Endothelial cell (in vitro differentiated cells): ENCODE measurements at places on chromosomes 7 and 10.

GRCh38 chr10:8073691-8074416 lies 19.4 kb downstream of the GATA3 start:
- no peak for DNase-seq

DNA sequence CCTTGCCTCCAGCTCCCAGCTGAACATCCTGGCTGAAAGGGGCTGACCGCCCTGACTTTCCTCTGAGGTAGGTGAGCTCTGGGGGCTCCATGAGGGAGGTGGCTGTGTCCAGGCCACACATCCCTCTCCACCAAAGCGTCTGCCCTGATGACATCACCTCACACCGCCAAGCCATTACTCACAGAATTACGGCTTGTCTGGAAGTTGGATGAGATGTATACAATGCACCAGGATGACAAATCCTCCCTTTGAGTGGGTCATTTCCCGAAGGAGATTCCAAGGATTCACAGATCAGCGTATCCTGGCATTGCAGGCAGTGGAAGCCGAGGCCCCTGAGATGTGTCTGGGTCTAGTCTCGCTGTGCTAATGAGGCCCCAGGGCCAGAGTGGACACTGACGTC lies 15.1 kb upstream of the RET start:
- no peak for DNase-seq

DNA sequence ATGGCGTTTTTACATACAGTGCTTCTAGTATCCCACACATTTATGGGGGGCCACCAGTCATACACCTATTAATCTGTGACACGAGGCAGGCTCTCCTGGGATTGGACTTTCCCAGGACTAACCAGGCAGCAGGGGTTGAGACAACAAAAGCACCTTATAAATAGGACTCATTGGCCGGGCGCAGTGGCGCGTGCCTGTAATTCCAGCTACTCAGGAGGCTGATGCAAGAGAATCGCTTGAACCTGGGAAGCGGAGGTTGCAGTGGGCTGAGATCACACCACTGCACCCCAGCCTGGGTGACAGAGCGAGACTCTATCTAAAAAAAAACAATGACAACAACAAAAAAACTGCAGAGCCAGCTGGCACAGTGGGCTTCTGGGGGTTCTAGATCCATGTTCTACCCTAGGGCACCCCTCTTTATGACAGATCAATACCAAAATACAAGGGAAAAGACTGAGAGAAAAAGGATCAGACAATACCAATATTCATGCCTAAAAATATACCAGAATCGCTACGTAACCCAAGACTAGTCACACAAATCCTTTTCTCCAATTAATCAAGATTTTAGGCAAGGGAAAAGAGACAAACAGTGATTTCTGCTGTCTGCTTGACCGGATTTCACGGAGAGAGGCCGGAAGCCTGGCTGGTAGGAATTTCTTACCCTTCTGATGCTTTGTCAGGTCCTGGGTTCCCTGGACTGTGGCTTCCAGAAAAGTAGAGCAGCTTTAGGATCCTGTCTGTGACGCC lies 98.4 kb upstream of the CCNY start:
- no peak for DNase-seq

- no peak for DNase-seq
Observed at GRCh38 chr7:27300421-27300820, 57.8 kb downstream of the EVX1 start.

DNA sequence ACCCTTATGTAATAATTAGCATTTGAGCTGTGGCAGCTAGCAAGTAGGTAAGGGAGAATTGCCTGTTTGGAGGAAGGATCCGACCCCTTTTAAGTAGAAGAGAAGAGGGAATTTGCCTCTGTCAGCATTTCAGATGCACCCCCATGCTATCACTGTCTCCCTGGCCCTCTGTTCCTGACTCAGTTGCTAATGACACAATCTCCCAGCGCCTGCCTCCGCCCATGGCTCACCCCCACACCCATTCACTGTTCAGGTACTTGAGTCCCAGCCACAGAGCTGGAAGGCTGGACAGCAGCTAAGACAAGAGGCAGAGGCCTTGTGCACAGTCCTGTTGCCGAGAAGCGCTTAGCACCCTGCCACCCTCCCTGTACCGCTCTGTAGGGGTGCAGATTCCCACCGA lies 512.3 kb upstream of the GALNT17 start:
- no peak for DNase-seq

- DNase-seq, result no peak
Observed at GRCh38 chr7:143256932-143257331, 6.3 kb upstream of the GSTK1 start.

- no peak for DNase-seq
Observed at GRCh38 chr7:30799206-30799975, 28.2 kb downstream of the MINDY4 start.

GRCh38 chr7:113936535-113936934 lies 17.7 kb upstream of the PPP1R3A start:
- no peak for DNase-seq

- DNase-seq, result no peak
Observed at GRCh38 chr7:114755856-114756255, 166.0 kb upstream of the MDFIC start.

DNA sequence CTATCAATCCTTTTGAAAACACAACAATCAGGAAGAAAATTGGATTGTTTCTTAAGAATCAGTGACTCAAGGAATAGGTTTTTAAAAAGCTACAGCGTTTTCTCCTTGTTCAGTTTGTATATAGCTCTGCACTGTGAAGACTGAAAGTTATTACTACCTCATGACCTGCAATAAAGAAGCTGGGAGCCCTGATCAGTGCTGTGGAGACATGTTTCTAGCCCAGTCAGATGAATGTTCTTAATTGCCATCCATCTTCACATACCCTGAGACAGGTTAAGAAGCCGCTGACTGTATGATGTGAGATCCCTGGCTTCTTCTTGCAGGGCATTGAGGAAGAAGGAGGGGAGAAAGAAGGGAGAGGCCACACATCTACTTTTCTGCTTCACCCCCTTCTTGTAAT lies 58.0 kb upstream of the VWC2 start:
- no peak for DNase-seq

- DNase-seq, result no peak
Observed at GRCh38 chr10:91604553-91605534, 28.0 kb downstream of the PPP1R3C start.

DNA sequence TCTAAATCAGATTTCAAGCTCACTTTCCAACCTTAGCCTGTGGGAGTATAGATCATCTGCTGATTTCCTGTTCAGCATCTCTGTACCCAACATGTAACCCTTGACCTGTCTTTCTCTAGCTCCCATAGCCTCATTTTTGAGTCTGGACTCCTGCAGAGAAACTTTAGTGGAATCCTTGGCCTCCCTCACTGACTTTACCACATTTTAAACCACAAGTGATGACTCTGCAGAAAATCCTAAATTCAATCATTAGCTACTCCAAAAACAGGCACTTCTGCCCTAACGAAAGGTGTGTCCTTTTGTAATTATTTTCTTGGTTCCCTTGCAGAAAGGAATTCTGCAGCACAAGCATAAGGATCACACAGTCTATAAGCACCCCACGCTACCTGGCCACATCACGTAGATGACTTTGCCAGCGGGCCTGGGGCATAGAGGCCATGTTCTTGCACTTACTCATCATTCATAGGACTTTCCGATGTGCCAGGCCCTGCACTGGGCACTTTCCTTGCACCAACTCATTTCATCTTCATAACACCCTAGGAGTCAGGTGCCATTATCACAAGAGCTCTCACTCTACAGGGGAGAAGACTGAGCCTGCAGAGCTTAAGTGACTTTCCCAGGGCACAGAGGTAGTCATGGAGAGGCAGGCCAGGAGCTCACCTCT lies 57.2 kb upstream of the OPALIN start:
- DNase-seq, result no peak

GRCh38 chr10:97378933-97379921 lies 21.9 kb downstream of the RRP12 start:
- no peak for DNase-seq

GRCh38 chr10:13087986-13088618 lies 11.9 kb upstream of the OPTN start:
- no peak for DNase-seq

GRCh38 chr10:8544057-8544380 lies 489.5 kb downstream of the GATA3 start:
- no peak for DNase-seq

GRCh38 chr7:130929896-130930659 lies 196.1 kb upstream of the KLF14 start:
- DNase-seq, result no peak

GRCh38 chr10:30039567-30039966 lies 19.8 kb downstream of the JCAD start:
- no peak for DNase-seq

- no peak for DNase-seq
Observed at GRCh38 chr7:115340828-115341227, 418.9 kb downstream of the MDFIC start.

GRCh38 chr10:80524190-80524909 lies 13.4 kb upstream of the SH2D4B start:
- DNase-seq, result no peak

DNA sequence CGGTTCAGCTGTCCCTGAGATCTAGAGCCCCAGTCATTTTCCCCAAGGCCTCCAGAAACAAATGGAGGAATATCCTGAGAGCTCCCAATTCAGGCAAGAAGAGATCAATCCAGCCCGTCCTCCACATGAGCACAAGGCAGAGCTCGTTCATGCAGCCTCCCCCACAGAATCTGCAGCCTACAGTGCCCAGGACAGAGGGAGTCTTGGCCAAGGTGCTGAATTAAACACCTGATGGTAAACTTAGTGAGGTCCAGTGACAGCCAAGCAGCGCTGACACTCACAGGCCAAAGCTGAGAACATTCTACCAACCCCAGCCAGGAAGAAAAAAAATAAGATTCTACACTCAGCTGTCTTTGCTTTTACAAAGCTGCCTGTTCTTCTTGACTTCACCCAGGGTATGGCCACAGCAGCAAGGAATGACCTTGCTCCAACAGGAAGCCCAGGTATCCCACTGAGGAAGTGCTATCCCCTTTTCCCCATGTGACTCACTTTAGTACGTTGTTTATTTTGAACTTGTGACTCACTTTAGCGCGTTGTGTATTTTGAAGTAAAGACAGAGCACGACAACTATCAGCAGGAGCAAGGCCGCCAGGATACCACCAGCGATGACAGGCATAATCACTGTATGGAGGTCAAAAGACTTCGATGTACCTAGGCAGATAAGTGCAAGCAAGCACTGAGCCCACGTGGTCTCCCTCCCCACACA lies 4.4 kb upstream of the CUZD1 start:
- no peak for DNase-seq

DNA sequence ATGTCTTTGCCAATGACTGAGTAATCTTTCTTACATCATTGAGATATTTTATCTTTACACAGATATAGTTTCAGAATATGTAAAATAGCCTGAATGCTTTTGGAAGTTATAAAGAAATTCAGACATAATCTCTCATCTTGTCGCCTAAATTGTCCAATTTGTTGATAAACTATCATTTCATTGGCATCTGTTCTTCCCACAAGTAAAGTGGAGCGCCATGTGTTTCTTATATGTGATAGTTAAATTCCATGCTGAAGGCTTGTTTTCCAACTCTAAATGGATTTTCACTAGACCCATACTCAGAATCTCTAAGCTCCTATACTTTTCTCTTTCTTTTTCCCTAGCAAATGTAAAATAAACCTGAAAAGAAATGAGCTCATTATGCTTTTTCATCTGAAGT lies 640.1 kb upstream of the MBL2 start:
- no peak for DNase-seq

GRCh38 chr10:102770792-102771191 lies 27.0 kb downstream of the WBP1L start:
- DNase-seq, result no peak

- DNase-seq, result no peak
Observed at GRCh38 chr7:4279216-4279615, 402.9 kb upstream of the FOXK1 start.

- DNase-seq, result no peak
Observed at GRCh38 chr7:90657481-90657880, 61.4 kb downstream of the CDK14 start.

GRCh38 chr7:151367284-151367683 lies 25.7 kb downstream of the NUB1 start:
- DNase-seq, result no peak

DNA sequence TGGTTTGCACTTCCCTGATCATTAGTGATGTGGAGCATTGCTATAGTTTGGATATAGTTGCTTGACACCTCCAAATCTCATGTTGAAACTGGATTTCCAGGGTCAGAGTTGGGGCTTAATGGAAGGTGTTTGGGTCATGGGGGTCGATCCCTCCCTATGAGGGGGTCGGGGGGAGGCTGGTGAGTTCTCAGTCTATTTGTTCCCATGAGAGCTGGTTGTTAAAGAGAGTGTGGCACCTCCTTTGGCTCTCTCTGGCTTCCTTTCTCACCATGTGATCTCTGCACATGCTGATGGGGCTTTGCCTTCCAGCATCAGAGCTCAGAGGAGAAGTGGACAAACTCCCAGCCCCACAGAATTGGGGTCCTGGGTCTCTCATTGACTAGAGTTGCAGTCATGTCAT lies 36.8 kb upstream of the BAMBI start:
- no peak for DNase-seq

- DNase-seq, result no peak
Observed at GRCh38 chr10:78654047-78654590, 414.6 kb upstream of the ZMIZ1 start.

DNA sequence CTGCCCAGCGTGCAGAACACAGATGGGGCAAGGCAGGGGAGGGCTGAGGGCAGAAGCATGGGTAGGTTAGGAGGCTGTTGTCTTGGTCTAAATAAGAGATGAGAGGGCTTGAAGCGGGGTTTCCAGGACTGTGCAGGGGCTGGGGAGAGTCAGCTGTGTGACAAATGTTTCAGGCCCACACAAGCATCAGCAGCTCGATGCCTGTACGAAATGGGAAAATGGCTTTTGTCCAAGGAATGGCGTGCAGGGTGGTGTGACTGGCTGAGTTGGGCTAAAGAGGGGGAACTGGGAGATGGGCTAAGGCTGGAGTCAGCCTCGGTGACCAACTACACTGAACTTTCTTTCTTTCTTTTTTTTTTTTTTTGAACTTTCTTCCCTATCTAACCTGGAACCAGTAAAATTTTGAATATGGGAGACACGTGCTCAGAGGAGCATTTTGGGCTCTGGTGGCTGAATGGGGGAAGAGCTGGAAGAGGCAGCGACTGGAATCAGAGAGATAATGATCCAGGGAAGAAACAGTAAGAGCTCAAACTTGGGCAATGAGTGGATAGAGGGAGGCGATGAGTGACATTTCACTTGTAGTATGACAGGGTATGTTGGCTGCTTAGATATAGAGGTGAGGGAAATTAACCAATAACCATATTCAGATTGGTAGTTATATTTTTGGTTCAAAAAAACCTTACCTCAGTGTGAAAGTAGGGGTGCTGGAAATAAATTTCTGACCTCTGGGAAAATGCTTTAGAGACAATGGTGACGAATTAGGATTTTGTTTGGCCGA lies 10.2 kb upstream of the EPHA1 start:
- no peak for DNase-seq

GRCh38 chr10:23754941-23755340 lies 316.1 kb downstream of the OTUD1 start:
- DNase-seq, result no peak

- no peak for DNase-seq
Observed at GRCh38 chr7:41351091-41351490, 351.8 kb downstream of the INHBA start.

DNA sequence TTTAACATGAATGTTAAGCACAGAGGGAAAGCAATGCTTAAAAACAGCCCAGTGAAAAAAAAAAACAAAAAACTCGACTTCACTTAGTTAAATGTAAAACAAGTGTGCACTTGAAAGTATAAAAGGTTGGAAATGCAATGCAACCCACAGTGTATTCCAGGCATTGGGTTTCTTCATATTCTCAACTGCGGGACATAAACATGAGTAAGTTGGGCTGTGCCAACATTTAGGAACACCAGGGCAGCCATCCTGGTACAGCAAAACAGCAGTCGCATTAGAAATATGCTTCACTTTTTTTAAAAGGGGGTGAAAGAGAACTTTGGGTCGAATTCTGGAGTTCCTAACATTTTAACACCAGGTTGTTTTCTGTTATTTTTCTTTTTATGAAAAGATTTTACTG lies 937 bp downstream of the STEAP1 start:
- DNase-seq, result no peak
